Activated naive CD8-positive, alpha-beta T cell treated with anti-CD3 and anti-CD28 coated beads for 36 hours (primary cell): ENCODE measurements at places on chromosomes 13 and 19. TPM values are rescaled to one million over a fixed set of nuclear protein-coding genes. Genes with fewer than 3 reads are reported as not detected.
A peak's percentile ranks its signal among the peaks of the same experiment; 100 is the strongest.

- DNase-seq, result no peak
These were observed 1937.6 kb downstream of the PCDH9 start for GRCh38 chr13:65292488-65292901.

- no peak for DNase-seq
These were observed 36.2 kb downstream of the CLDN10 start for GRCh38 chr13:95588721-95589120.

DNA sequence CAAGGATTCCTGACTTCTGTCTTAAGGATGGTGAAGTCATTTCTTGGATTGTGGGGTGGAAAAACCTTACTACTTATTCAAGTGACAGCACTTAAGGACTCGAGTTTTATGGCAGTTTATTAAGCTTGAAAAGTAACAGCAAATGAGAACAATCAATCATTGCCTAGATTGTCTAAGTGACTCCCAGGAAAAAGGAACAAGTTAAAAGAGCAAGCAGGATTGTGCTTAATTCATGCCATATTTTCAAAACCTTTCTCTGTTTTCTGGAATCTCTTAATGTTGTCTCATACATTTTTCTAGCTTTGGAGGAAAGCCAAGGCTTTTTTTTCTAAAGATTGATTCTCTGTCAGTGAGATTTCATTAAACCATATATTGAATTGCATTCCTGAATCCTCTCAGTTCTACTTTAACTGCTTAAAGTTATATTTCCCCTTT, 236.2 kb upstream of the HTR2A start:
- no peak for DNase-seq

DNA sequence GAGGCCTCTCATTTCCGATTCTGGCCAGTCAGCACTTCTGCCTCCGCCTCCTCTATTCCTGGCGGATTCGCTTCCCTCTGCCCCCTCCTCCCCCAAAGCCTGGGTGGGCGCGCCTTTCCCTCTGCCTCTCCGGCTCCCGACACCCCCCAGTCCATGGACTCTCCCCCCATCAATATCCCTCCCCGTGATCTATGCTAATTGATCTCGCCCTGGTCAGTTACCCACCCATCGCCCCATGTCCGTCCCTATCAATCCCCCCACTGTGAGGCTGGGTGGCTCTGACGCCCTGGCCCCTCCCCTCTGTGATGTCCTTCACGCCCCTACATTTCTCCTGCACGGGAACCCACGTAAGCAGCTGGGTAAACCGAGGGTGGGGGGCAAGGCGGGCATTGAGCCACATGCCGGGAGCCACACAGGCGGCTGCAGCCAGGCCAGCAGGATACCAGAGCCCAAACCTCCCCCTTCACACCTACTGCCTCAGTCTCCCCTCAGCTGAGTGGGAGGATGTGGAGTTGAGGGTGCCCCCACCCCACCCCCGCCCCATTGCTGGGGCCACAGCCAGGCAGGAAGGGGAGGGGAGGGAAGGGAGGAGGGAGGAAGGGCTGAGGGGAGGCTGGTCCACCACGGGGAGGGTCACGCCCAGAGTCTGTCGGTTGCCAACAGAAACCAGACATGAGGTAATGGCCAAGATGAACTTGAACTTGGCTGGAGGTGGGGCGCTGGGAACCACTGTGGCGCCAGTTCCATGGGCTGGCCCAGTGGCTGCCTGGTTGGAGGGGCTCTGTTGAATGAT, 21.0 kb downstream of the SMIM24 start:
- DNase-seq, result no peak

The CYP2B6 gene
- not detected for total RNA-seq

DNA sequence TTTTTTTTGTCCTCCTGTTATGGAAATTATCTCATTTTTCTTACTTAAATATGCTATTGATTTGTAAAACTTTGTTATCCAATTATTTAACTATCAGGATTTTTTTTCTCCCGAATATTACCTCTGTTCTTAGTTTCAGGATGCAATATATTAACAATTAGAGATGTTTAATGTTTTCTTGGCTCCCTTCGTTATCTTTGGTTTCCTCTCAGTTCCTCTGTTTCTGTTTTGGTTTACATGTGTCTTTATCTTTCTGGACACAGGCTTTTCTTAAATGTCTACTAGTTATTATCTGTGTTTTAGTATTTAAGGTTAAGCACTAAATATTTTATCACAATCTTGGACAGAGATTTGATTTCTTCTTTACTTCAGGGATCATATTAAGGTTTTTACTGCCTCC, 462.2 kb upstream of the SLC10A2 start:
- no peak for DNase-seq

- DNase-seq, result peak; percentile 85
These were observed 26.5 kb downstream of the MPND start for GRCh38 chr19:4369888-4370260.

The ZNF723 gene
- total RNA-seq, result 0.14 TPM

GRCh38 chr19:55145232-55145631, 3.8 kb downstream of the TNNT1 start:
- no peak for DNase-seq

The STOML3 gene
- total RNA-seq, result not detected

- no peak for DNase-seq
These were observed 1.4 kb downstream of the LHFPL6 start for GRCh38 chr13:39601636-39602035.

The COG3 gene
- total RNA-seq, result 17.1 TPM

The ZNF730 gene
- total RNA-seq, result 1.5 TPM

The DLL3 gene
- 1.4 TPM for total RNA-seq

DNA sequence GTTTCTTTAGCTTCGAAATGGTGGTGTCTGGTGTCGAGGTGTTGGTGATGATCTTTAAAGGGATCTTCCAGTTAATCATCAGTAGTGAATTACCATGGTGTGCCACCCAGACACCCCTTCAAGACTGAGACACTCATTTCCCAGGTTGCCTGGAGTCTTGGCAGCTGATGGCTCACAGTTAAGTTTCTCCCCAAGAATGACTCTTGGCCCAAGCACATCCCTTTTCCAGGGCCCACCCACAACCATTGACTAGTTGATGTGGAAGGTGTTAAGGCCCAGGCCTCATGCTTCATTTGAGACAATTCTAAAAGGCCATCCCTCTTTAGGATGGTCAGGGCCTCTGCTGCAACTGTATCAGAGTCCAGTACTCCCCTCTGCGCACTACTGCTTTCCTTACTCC, 145.5 kb downstream of the FOXO1 start:
- no peak for DNase-seq

DNA sequence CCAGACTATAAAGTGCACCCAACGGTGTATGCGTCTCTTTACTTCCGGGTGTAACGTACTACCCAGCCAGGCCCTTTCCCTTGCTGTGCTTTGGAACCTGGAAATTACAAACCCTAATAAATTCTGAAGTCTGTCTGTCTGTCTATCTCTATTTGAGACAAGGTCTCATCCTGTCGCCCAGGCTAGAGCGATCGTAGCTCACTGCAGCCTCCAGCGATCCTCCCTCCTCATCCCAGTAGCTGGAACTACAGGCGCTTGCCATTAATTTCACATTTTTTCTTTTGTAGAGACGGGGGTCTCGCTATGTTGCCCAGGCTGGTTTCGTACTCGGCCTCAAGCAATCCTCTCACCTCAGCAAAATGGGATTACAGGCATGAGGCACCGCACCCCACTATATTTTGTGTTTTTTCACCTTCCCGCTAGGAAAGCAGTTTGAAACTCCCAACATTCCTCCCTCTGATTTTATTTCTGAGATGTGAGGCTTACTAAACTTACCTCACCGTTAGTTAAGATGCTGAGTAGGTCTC, 469 bp upstream of the RNF6 start:
- DNase-seq, result no peak

GRCh38 chr13:106621833-106622232, 53.9 kb upstream of the ARGLU1 start:
- no peak for DNase-seq

DNA sequence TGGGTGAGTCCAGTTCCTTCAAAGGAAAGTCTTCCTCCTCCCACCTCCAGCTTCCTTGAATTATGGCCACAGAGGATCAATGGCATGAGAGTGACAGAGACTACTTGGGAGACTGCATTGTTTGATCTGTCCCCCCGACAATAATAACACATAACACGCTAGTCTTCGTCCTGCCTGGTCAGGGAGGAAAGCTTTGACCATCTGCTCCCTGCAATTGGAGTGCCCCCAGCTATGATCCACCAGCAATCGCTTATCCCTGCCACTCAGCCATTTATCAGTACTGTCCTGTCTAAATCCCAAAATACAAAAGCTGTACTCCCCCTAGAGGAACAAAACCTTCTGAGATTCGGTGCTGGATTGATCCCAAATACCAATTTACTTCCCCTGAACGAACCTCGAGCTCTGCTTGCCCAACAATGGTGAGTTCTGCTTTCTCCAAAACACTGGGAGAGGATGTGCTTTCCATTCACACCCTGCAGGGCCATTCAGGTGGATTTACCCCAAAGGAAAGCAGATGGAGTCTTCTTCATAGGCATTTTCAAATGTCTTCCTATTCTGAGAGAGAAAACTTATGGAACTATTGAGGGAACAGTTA, 466.7 kb downstream of the TSHZ3 start:
- no peak for DNase-seq

GRCh38 chr13:27562457-27562856, 57.9 kb downstream of the LNX2 start:
- DNase-seq, result no peak
